Activated CD4-positive, alpha-beta T cell treated with anti-CD3 and anti-CD28 coated beads for 24 hours (primary cell): ENCODE measurements at places on chromosomes 11 and 22.

DNA sequence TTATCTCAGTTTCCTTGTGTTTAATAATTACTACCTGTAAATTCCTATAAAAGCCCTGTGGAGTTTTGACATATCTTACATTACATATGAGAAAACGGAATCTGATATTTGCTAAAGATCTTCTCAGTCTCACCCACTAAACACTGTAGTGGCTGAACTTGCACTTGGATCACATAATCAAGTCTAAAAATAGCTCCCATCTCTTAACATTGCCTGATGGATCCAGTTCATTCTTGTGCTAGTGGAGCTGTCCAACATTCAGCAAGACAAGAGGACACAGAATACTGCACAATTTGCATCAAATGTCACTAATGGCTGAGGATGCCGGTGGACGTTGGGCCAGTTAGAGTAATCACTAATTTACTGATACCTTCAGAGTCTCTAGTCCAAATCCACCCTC is 569.9 kb upstream of the ANO5 start:
- DNase-seq, result no peak

GRCh38 chr11:78406568-78407196 is 10.9 kb downstream of the GAB2 start:
- no peak for DNase-seq

DNA sequence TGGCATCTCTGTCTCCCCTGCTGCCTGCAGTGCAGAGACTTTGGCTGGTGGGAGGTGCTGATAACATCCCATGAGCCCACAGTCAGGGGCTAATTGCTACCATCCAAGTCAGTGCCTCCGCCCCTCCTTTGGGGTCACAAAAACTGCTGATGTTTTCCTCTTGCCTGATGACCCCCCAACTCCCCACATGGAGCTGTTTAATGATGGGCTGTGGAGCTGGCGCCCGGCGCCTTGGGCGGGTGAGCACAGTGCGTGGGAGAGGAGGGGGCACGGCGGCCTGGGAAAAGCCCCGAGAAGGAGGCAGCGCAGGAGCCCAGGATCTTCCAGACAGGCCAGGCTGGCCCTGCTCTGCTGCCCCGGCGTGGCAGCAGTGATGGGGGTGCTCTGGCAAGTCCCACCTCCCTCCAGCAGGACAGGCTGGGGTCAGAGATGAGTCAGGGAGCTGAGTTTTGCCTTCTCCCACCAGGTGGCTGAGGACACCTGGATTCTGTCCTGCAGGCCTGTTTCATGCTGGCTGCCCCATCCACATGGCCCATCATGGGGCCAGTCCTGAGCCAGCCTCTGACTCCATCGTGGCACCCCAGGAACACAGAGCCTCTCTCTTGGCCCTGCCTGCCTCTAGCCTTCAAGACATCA is 43.8 kb downstream of the NECTIN1 start:
- no peak for DNase-seq

DNA sequence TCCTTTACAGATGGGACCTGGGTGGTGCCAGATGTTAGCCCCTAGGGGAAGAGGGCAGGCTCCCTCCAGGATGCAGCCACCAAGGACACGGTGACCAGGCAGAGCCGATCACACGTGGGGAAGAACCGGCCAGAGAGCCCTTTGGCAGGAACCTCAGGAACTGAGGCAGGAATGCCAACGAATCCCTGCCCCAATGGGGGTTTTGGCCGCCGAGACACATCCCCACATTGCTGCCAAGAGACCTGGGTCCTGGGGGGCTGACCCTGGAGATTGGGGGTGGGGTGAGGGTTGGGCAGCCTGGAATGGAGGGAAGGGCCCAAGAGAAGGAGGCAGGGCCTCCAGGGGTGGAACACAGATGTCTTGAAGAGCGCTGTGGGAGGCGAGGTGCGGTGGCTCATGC is 28.7 kb upstream of the LMO1 start:
- DNase-seq, result no peak

- no peak for DNase-seq
Observed at GRCh38 chr11:35658020-35658948, 4.3 kb upstream of the TRIM44 start.

- no peak for DNase-seq
Observed at GRCh38 chr11:3833449-3833848, 7.3 kb downstream of the RHOG start.
